Activated naive CD4-positive, alpha-beta T cell treated with anti-CD3 and anti-CD28 coated beads, Interleukin-2, amount 10 ng/mL, durations not matched to agents 7 days and 5 days (primary cell): ENCODE measurements at places on chromosomes 7 and 10.

DNA sequence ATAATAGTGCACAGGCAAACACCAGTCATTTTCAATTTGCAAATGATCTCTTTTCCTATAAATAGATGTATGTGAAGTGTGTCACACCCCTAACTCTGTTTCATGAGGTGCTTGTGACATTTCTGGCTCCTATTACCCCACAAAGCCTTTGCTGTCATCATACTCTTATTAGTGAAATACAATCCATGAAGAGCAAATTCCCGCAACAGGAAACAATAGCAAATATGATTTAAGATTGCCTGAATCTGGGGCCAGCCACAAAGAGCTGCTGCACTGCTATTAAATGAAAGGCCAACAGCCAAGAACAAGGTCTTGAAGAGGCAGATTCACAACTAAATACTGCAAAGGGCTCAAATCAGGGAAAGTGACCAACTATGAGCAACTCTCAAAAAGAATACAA, 96.3 kb upstream of the CAV2 start:
- no peak for DNase-seq

DNA sequence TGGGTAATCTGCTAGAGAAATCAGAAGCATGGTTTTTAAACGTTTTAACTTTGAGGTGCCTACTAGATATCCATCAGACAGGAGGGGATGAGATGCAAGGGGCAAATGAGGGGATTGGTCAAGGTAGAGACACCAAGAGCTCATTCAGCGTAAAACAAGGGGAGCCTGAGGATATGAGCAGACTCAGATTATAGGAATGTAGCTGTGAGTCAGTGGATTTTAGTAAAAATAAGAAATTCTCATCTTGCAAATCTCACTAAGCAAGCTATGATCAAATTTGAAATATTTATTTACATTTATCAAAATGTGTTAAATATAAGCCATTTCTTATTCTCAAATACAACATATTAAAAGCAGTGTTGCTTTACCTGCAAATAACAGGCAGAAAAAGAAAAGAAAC, 21.4 kb upstream of the TFEC start:
- DNase-seq, result no peak

- DNase-seq, result no peak
These were observed 39.7 kb upstream of the GPR141 start for GRCh38 chr7:37643876-37644275.

DNA sequence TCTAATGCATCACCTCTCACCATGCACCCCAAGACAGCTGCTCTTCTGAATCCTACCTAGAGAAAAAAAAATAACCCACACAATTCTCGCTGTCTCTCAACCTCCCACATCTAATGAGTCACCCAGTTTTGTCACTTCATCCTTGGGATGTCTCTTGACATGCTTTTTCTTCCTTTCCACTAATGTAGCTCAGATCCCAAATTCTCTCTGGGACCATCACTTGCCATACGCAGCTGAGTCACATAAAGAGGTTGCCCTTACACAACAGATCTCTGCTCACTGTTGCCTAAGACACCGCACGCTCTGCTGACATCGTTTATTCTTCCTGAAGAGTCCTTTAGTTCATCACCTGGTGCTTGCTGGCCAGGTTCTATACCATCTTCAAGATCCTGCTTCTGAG, 606.0 kb upstream of the GALNT17 start:
- no peak for DNase-seq

DNA sequence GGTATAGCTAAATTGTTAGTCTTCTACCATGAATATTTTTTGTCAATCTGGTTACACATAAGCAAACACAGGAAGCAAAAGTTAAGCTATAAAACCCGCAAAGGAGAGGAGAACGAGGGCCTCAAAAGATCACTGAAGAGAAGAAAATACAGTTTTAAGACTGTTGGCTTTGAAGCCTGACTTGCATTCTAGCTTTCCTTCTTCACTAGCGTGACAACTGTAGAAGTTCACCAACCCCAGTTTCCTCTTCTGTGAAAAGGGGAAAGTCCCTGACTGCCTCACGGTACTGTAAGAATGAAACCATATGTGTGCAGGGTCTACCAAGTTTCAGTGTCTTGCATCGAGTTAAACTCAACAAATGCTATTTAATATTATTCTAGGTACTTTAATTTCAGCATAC, 7.5 kb upstream of the LRRN3 start:
- DNase-seq, result peak; percentile 74

DNA sequence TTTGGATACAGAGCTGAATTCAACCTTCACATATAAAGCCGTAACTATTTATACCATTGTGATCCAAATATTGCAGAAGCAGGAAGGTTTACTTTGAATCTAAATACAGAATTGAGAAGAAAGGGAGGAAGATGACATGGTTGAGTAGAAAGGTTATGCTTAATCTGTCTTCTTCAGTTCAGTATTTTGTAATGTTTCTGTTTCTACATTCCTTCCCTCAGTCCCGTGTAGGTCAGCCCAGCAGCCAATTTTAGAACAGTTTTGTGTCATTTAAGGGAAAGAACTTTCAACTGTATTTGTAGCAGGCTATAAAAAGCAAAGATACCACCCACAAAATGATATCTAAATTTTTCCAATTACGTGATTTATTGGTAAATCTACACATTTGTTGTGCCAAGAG, 97.4 kb downstream of the CPED1 start:
- DNase-seq, result no peak

DNA sequence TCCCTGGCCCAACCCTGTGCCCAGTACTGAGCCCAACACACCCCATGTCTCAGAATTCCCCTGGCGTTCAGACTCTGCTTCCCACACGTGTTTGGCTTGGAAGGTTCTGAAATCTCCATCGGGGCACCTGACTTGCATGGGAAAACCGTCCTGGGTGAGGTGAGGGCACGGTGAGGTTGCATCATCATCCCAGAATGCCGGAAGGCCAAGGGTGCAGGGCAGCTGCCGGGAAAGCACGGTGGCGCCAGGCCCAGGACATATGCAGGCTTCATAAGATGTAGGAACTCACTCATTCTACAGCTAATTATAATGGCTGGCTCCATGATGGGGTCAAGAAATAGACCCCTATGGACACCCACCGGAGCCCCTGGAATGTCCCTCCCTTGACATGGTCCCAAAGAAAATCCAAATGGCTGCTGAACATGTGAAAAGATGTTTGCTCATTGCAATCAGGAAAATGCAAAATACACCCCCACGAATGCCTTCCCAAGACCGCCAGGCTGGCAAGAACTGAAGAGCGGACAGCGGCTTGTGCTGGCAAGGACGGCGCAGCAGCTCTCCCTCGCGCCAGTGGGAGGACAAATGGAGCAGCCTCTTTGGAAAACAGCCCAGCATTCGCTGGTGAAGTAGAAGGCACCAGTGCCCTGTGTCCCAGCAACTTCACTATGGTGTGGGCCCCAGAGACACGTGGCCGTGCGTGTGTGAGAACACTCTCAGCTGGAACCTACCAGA, 2.3 kb downstream of the KNDC1 start:
- DNase-seq, result no peak

DNA sequence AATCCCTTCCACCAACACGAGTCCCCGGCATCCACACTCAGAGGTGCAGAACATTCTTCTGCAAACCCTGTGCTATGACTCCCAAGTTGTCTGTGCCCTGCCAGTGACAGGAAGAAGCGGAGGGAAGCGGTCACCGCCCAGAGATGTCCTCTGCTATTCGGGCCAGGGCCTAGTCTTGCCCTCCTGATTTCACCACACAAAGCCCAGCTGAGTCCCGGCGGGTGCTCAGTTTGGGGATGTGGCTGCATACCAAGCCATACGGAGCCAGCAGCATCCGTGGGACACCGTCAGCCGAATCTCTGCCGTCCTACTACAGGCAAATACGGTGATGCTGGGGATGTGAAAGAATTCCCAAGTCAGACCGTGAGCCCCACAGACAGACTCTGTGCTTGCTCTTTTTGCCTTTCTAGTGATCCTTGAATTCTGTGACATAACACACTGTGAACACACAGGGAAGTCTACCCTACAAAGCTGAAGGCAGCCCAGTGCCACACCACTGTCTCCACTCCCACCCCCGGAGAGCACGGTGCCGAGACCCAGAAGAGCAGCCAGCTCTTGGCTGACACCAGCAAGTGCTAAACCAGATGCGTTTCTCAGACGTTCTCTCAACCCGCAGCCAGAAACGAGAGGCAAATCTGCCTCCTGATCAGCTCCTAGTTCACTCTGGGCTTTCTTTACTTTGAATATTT, 2.0 kb downstream of the STK32C start:
- DNase-seq, result no peak

DNA sequence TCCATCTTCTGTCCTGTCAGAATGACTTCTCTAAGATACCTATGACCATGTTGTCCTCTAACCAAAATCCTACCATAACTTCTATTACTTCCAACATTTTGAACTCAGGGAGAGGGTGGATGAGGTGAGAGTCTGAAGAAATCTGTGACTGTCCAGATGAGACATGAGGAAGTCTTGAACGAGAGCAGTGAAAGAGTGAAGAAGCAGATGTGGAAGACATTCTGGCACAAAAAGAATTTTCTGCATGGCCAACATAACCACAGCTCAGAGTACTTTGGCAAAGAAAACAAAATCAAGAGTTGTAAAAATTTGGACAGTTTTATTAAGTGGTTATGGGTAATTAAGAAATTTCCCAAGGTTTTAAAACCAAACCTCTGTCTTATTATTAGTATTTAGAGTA, 141.6 kb downstream of the CPEB3 start:
- no peak for DNase-seq

- no peak for DNase-seq
These were observed 120.8 kb upstream of the HPS1 start for GRCh38 chr10:98567391-98568133.

DNA sequence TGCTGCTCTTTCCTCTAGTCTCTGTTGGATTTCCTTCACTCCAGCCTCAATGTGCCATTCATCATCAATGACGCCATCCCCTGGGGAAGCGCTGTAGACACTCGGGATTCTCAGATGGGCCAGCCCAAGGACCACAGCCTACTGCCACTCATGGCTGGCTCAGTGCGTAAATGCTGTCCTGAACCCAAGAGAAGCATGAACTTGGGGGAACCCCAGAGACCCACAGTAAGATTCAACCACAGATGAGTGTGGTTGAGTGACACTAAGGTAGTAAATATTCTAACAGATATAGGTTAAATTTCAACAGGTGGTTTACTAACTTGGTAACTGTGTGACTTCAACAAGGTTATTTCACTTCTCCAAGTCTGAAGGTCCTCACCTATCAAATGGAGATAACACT, 304.1 kb downstream of the GRM8 start:
- DNase-seq, result no peak

GRCh38 chr10:91123261-91123660, 97.2 kb upstream of the PCGF5 start:
- no peak for DNase-seq

DNA sequence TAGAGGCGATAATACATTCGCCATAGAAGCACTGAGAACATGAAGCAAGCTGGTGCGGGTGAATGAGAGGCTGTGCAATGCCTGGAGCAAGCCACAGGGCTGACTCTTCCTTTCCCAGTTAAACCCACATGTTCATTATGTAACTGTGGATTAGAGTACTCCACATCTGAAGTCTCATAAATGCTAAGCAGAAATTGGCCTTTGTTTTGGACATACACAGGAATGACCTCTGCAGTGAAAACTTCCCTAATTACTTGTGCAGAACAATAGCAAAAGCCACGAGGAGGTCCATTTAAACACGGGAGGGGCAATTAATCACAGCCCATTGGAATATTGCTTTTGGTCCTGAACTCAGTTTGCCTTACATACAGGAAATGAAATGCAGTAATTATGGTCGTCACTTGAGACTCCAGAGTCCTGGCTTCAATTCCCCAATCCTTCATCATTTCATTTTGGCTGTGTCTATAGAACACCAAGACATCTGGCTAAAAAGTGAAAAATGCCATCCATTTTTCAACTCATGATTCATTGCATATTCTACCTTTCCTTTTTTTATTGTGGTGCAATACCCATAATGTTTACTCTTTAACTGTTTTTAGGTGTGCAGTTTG, 78.7 kb upstream of the CXCL12 start:
- no peak for DNase-seq

GRCh38 chr10:95748349-95748748, 7.6 kb upstream of the ENTPD1 start:
- DNase-seq, result no peak

- DNase-seq, result no peak
These were observed 8.5 kb downstream of the C10orf90 start for GRCh38 chr10:126661841-126662515.

GRCh38 chr10:9096288-9096687, 1041.8 kb downstream of the GATA3 start:
- peak; percentile 52 for DNase-seq

GRCh38 chr7:94170836-94171235, 166.7 kb upstream of the BET1 start:
- no peak for DNase-seq

- no peak for DNase-seq
These were observed 24.4 kb downstream of the KMT2C start for GRCh38 chr7:152411389-152411788.

- no peak for DNase-seq
These were observed 72.7 kb downstream of the COL13A1 start for GRCh38 chr10:69874449-69874848.

GRCh38 chr7:47373871-47374451, 207.9 kb downstream of the TNS3 start:
- no peak for DNase-seq

- DNase-seq, result no peak
These were observed 16.0 kb downstream of the IL2RA start for GRCh38 chr10:6045878-6046772.

DNA sequence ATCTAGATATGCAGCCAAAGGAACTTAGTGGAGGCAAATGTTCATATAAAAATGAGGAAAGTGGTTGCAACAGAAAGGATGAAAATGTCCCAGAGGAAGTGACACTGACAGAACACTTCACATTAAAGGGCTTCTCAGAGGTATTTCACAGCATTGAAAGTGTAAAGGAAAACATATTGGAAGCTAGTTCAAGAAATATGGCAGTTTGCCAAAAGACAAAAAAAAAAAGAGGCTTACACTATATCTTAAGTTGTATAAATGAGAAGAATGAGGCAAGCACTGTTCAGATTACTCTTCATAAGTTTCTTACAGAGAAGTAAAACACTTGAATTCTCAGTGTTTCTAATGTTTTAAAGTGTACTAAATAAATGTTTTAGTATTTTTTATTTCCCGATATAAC, 20.1 kb downstream of the RUNDC3B start:
- DNase-seq, result no peak

DNA sequence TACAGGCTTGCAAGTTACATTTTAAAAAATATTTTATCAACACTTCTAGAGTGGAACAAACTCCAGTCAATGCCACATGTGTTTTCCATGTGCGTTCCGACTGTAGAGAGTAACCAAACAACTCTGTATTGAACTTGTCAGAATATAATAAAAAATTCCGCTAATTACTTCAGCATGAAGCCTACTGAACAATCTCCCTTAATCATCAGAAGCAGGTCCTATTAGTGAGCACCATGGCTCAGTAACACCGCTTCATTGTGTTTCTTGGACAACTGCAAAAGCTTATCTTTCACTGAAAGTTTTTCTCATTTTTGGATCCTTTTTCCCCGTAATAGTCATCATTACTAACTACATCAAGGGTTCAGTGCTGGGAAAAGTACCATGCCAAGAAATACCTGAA, 117.0 kb downstream of the MKX start:
- DNase-seq, result no peak

GRCh38 chr7:77271766-77272165, 72.1 kb upstream of the FGL2 start:
- DNase-seq, result no peak
